ENCODE measurements at places on chromosomes 3 and 15.

GRCh38 chr15:85810075-85810474 is 15.3 kb upstream of the KLHL25 start:
- no peak for DNase-seq

DNA sequence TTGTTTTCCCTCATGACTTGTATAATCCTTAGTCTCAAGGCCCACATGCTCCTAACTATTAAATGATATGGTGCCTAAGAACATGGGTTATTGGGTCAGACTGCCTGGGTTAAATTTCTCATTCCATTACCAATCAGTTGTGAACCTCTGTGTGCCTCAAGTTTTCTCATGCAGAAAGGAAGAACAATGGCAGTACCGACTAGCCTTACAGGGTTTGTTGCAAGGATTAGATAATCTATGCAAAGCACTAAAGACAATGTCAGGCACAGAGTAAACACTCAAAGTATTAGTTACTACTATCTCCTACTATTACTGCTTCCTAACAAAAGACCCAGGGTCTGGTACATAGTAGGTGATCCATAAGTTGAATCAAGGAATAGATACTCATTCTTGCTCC is 12.2 kb downstream of the ADPGK start:
- no peak for DNase-seq

- DNase-seq: no peak
Measured at GRCh38 chr3:114319453-114319852, 25.6 kb downstream of the TIGIT start.

- DNase-seq: no peak
Measured at GRCh38 chr15:47405365-47406162, 311.7 kb upstream of the SEMA6D start.

GRCh38 chr3:55795296-55795695 is 308.2 kb upstream of the WNT5A start:
- no peak for DNase-seq

All from stimulated activated CD8-positive, alpha-beta memory T cell treated with anti-CD3 and anti-CD28 coated beads, Interleukin-7, amount 100 ng/mL, for 24 hours (primary cell).